ENCODE measurements at places on chromosomes 3 and 15. TPM values are rescaled to one million over a fixed set of nuclear protein-coding genes. Genes with fewer than 3 reads are reported as not detected.

DNA sequence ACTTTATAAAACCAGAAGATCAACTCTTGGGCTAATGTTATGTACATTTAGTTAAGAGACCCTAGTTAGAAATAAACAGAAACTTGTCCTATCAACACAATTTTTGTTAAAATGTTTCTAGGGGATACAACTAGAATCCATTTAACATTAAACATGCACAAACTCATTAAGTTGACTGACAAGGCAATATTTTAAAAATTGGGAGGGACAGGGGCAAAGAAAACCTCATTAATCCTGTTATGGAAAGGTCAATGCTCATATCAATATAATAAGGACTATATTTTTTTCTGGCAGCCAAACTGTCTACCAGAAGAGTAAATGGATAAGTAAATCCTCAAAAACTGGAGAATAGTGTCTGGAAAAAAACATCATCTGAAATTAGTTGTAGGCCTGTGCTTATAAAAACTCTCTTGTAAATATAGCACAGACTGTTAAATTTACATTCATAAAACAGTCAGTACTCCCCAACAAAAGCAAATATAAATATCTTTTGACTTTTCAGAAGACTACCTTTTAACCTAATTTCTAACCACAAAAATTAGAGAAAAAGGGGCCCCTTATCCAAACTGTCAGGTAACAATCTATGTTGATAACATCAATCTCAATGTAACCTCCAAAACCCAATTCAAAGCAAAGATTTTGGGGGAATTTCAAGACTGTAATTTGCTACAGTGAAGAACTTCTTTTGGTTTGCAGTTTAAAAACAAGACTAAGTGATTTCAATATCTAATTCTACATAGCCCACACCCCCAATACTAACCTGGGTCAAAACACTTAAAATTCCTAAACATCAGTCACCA, 4.2 kb downstream of the TRA2B start:
- H3K4me1 ChIP-seq: peaks cover 76% of the 10 kb centered on the region
- H3K4me3 ChIP-seq: peak overlapping the region; percentile 63

- no peak for DNase-seq
- no peak overlapping the region for H3K4me3 ChIP-seq
- H3K27me3 ChIP-seq: no peaks in the 10 kb centered on the region
Measured at GRCh38 chr3:29731050-29731449, 450.2 kb downstream of the RBMS3 start.

DNA sequence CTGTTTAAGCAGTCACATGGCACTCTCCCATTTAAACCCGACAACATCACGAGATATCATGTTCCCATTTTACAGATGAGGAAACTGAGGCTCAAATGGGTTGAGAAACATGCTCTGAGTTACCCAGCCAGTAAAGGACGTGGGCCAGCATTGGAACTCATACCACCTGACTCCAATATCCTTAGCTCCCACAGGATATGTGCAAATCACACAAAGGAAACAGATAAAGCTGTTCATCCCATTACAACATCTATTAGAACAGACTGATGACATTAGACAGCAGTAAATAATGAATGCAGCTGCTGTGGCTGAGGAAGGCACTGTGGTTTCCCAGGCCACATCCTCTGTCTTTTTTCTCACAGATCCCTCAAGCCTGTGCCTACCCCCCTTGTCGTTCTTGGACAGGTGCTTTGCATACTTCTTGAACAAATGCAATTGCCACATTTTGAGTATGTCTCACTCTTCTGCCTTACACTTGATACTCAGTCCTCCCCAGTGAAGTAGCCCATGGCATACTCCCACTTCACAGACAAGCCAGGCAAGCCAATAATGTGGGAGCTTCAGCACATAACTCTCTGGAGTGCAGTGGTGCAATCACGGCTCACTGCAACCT, 17.7 kb downstream of the FRMD4B start:
- no peak overlapping the region for H3K27ac ChIP-seq
- H3K36me3 ChIP-seq: no peaks in the 10 kb centered on the region
- no peaks in the 10 kb centered on the region for H3K27me3 ChIP-seq
- no peak for DNase-seq
- no peak overlapping the region for H3K4me3 ChIP-seq

- no peaks in the 10 kb centered on the region for H3K27me3 ChIP-seq
- no peak overlapping the region for H3K27ac ChIP-seq
- no peak overlapping the region for H3K4me3 ChIP-seq
- no peak for DNase-seq
- H3K36me3 ChIP-seq: peaks cover 9% of the 10 kb centered on the region
Measured at GRCh38 chr3:184351511-184352148, 9.8 kb downstream of the CLCN2 start.

DNA sequence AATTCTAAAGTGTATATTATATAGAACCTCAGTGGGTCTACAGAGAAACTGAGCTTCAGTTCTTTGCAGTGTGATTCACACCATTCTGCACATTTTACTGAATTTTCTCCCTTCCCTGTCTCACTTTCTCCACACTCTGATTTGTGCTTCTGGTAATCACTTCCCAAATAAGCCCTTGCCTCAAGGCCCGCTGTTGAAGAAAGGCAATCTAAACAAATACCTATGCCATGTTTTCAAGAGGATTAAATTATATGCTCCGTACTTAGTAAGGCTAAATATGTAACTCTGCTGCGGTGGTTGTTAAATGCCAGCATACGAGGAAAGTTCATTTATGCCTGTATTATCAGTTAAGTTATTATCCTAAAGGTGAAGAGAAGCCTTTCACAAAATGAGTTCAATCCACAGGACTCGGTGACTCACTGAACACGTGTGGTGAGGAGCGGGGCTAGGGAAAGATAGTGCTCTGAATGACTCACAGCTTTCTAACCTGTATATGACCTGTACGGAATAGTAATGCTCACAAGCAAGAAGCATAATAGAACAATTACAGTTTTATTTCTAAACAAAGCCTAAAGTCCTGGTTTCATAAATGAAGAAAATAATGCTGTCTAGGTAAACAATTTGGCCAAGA, 25.1 kb downstream of the CNTN6 start:
- DNase-seq: no peak
- no peaks in the 10 kb centered on the region for H3K36me3 ChIP-seq
- no peak overlapping the region for H3K27ac ChIP-seq
- no peaks in the 10 kb centered on the region for H3K27me3 ChIP-seq
- H3K4me1 ChIP-seq: no peaks in the 10 kb centered on the region

- no peak overlapping the region for H3K4me3 ChIP-seq
- peak overlapping the region; percentile 47 for H3K27ac ChIP-seq
- H3K36me3 ChIP-seq: peaks cover 24% of the 10 kb centered on the region
- H3K27me3 ChIP-seq: no peaks in the 10 kb centered on the region
- H3K4me1 ChIP-seq: peaks cover 37% of the 10 kb centered on the region
Measured at GRCh38 chr3:156681002-156681401, 6.6 kb downstream of the TIPARP start.

DNA sequence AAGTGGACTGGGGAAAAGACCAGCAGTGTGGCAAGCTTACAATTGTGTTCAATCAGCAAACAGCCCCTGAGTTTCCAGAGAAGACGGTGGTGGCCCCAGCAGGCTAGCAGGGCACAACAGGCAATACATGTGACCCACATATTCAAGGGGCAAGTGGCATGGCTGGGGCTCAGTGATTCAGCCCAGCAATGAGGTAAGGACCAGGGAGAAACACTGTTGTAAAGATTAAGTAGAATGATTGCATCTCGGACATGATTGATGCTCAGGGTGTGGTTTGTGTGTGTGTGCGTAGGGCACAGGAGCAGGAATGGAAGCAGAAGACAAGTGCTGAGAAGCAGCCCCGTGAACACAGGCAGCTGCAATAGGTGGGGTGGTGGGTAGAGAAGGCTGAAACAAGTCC, 37.9 kb downstream of the KLHL6 start:
- no peak overlapping the region for H3K4me3 ChIP-seq
- no peaks in the 10 kb centered on the region for H3K36me3 ChIP-seq
- no peak overlapping the region for H3K27ac ChIP-seq
- no peaks in the 10 kb centered on the region for H3K27me3 ChIP-seq
- DNase-seq: no peak

DNA sequence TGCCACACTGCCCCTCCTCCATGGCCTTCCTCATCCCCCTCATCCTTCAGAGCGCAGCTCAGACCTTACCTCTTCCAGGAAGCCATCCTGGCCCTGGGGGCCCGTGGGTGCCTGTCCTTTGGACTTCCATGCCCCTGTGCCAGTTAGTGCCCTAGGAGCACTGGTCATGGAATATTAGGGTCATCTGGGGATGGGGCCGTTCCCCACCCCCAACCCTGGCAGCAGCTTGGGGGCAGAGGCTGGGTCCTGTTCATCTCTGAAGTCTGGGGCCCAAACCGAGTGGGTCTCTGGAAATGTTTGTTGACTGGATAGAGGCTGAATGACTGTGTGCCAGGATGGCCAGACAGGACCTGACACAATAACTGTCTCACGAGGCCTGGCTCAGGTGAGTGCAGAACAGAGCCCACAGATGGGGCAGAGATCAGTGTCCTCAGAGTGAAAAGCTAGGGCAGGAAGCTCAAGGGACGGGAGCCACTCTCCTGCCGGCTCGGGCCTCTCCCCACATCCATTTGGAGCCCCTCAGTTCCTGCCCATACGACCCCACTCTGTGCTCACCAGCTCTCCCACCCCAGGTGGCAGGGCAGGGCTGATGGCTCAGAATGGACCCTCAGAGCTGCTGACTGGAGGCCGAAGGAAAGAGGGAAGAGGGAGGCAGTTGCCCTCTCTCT, 62.5 kb downstream of the TLE3 start:
- H3K4me3 ChIP-seq: no peak overlapping the region
- no peak for DNase-seq
- no peaks in the 10 kb centered on the region for H3K4me1 ChIP-seq
- no peaks in the 10 kb centered on the region for H3K36me3 ChIP-seq
- no peaks in the 10 kb centered on the region for H3K27me3 ChIP-seq

Gene CLDN16
- 1.1 TPM for total RNA-seq

Gene PIF1
- 2.7 TPM for total RNA-seq

Measured in left lung (tissue), 14 donors.